ENCODE measurements at places on chromosomes 3 and 15.
A peak's percentile ranks its signal among the peaks of the same experiment; 100 is the strongest.

GRCh38 chr15:57686657-57687056 lies 19.9 kb upstream of the POLR2M start:
- no peak for DNase-seq

DNA sequence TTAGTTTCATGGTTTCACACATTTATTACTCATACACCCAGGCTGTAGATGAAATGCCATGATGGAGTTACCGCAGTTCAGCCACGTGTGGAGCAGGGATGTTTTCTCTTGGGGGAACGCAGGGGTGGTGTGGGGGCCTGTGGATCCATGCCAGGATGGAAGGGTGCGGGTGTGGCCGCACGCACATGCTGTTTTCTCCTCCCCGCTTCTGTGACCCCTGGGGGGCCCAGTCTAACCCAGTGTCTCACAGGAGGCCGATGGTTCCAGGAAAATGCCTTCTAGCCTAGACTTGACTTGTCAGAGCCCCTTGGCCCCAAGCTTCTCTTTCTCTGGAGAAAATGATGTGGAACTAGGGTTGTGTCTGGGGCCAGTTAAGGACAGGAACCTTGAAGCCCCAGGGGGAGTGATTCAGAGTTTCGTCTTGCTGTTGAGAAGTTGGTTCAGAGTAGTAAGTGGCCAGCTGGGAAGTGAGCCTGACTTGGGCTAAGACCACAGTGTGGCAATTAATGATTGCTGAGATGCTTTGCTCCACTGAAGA lies 240.4 kb upstream of the BHLHE40 start:
- DNase-seq: no peak

DNA sequence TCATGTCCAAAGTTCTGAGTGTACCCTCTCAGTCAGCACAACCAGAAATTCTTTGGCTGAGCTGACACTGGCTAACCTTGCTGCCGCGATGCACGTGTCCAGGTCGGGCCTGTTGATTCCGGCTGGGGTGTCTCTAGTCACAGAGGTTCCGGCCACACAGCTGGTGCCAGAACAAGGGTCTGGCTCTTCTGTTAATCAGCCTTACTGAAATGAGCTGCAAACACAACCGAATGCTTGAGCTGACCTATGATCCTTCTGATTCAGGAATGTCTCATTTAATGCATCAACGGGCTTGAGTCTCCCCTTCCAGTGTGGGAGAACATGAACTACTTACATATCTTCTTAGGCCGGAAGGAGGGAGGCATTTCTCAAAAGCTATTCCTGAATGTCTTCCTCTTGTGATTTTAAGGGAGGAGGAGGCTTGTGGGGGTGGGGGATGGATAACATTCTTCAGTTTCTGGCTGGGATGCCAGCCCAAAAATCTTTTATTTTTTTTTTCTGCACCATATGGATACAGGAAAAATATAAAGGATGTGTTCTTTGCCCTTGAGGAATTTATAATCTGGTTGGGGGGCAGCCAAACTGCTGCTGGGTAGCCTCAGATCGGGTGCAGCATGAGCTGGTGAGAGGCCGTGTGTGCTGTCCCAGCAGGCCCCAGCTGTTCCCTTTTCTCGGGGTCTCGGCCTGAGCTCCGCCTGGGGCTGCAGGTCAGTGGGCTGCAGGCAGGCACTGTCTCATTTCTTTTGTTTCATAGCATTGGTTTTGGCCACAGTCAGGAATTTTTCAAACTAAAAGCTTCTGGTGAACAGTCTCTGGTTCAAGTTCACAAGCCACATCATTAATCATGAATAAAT lies 319.1 kb upstream of the TBL1XR1 start:
- peak; percentile 95 for DNase-seq

- DNase-seq: peak; percentile 94
Measured at GRCh38 chr3:168884353-168884903, 779.1 kb downstream of the MECOM start.

- no peak for DNase-seq
Measured at GRCh38 chr3:64073158-64073761, 50.0 kb upstream of the PSMD6 start.

DNA sequence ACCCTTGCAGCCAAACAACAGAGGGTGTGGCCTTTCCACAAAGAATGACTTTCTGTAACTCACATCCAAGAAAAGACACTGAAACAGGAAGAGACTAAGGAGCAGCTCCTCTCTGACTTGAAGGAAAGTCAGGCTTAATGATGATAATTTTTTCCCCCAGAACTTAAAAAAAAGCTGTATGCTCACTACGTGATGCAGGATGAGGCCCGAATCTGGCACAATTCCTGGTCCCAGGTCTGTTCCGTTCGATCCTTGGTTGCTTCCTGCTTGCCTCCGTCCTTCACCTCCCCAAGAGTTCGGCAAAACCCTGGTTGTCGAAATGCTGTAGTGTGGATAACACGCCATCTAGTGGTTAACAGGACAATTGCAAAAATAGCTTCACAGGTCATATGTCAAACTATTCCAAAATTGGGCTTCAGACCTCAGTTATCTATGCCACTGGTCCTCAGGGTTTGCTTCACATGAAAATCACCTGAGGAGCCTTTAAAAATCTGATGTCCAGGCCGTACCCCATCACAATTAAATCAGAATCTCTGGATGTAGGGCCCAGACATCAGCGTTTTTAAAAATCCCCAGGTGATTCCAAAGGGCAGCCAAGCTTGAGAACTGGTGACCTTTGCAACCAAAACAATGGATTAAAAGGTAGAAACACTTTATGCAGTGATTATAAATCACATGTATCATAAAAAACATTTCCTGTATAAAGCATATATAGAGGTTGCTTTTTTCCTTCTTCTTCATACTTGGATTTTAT lies 28.1 kb upstream of the SYNM start:
- DNase-seq: peak; percentile 82

- peak; percentile 61 for DNase-seq
Measured at GRCh38 chr15:38474155-38474757, 20.3 kb downstream of the FAM98B start.

DNA sequence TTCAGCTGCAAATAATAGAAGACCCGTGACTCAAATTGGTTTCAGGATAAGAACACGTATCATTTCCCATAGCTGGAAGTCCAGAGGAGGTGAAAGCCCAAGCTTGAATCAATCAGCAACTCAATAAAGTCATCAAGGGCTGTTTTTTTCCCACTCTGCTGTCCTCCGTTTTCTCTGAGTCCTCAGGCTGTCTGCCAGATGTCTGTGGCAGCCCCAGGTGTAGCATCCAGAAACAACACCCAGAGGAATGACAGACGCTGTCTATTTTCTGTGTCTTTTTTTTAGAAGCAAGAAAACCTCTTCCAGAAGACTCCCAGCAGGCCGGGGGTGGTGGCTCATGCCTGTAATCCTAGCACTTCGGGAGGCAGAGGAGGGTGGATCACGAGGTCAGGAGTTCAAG lies 204.4 kb downstream of the FAM43A start:
- DNase-seq: no peak

- peak; percentile 62 for DNase-seq
Measured at GRCh38 chr3:53243165-53243564, 12.7 kb downstream of the TKT start.

DNA sequence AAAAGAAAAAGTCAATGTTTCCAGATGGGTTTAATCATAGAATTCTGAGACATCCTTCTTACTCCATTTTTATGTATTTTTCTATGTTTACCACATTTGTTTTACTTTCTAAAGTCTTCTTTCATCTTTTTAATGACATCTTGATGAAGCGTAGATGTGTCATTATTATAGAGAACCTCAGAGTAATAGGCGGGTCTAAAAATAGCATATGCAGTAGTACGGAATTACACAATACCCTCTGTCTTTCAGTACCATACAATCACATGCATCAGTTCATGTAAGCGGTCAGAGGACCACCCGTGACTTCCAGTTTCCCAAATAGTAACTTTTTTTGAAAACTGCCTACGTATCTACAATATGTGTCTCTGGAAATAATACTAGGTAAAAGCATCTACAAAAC lies 224.0 kb downstream of the PLOD2 start:
- DNase-seq: peak; percentile 26

- DNase-seq: peak; percentile 73
Measured at GRCh38 chr3:45367453-45367871, 20.9 kb upstream of the LARS2 start.

DNA sequence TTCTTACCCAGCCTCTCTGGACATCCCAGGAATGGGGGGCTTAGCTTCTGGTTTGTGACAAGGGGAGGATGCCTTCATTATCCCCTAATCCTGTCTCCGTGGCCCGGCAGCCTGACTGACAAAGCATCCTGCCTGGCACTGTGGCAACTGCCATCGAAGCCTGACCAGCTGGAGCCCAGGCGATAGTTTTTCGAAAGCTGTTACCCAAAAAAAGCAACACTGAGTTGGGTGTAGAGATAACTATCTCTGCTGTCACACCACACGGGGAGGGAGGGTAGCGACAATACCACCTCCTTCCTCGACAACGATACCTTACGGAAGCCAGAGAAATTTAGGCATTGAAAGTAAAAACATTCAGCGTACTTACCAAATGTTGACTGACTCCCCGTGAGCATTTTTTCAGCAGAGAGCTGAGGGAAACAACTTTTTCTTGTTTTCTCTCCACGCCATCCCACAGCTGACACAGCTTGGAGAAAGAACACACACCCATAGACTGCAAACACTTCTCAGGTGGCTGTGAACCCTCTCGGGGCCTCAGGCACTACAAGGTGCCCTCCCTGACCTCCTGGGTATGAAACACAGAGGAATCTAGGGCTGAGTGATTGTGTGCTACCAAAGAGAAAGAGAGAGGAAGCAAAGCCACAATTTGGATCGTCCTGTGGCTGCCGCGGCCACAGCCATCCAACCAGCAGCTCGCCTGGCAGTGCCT lies 361.9 kb upstream of the ICE2 start:
- DNase-seq: no peak

GRCh38 chr15:95446854-95447253 lies 883.6 kb upstream of the NR2F2 start:
- DNase-seq: no peak

GRCh38 chr3:5464649-5465048 lies 277.1 kb downstream of the EDEM1 start:
- DNase-seq: no peak

DNA sequence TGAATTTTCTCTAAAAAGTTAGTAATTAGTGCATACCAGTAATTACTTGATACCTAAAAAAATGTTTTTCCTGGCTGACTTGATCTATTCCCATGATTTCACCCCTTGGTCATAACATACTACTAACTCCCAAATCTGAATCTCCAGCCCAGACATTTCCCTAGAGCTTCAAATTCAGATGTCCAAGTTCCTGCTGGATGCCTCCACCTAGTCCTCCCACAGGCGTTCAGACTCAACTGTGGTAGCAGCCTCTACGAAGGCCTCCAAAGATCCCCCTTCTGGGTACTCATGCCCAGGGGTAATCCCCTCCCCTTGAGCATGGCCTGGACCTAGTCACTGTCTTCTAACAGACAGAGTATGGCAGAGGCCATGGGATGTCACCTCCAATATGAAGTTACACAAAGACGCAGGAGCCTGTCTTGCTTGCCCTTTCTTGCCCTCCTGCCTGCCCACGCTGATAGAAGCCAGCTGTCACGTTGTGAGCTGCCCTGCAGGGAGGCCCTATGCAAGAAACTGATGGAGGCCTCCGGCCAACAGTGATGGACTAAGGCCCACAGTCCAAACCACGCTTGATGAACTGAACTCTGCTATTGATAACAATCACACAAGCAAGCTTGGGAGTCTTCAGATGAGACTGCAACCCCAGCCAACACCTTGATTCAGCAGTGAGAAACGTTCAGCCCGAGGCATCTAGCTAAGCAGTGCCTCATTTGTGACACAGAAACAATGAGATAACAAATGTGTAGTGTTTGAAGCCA lies 8.6 kb upstream of the FBN1 start:
- DNase-seq: no peak

DNA sequence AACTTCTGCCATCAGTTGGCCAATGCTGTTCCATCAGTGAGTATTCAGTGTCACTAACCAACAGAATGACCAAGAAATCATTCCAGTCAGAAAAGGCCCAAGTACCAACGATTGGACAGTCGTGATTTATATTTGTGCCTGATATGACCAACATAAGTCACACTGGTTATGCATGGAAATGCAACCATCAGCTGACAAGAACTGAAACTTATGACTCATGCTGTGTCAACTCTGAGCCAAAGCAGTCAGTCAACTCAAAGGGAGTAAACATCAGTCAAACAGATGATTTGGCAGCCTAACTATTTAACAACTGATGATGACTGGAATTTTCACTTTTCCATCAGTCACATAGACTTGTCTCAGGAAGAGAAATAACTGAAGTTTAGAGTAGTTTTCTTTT lies 142.4 kb downstream of the ANXA2 start:
- no peak for DNase-seq

DNA sequence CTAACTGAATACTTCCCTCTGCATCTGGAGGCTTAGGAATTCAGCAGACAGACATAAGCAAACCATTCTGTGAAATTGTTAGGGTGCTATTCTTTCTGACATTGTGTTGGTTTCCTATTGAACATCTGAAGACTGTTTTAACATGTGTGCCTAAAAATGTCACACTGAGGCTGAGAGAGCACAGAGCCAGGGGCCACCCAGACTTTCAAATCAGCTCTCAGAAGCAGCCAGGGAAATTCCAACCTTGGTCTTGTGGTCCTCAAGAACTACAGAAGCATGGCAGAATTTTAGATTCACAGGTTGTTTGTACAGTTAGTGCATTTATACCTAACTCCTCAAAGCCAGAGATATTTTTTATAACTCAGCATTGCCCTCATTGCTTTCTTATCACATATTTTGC lies 929.2 kb upstream of the CFAP20DC start:
- no peak for DNase-seq

GRCh38 chr15:51917493-51917892 lies 54.1 kb downstream of the LEO1 start:
- peak; percentile 29 for DNase-seq

DNA sequence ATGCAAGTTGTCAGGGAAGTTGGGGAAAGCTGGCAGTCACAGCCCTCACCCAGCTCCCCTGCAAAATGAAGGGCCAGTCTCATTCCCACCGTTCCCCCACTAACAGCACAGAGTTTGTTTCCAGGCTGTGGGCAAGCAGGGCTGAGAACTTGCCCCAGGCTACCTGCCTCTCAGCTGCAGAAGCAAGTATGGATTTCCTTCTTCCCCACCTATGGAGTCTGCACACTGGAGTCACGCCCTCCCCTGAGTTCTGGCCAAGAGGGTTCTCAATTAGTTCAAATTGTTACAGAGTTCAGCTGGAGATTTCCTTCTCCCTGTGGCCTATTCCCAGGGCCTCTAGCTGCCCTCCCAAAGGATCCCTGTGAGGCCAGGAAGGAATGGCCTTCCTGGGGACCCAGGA lies 90.1 kb upstream of the ATP11B start:
- no peak for DNase-seq

Measured in astrocyte of the spinal cord (primary cell).